ENCODE measurements at places on chromosomes 5 and 9. TPM values are rescaled to one million over a fixed set of nuclear protein-coding genes. Genes with fewer than 3 reads are reported as not detected.

Gene IRX2
- total RNA-seq: under 0.01 TPM

Gene FOXI1
- total RNA-seq: not detected

Gene SHISAL2B
- not detected for total RNA-seq

Gene TTC23L
- under 0.01 TPM for total RNA-seq

Gene NMUR2
- total RNA-seq: not detected

Gene CNTFR
- not detected for total RNA-seq

Gene FCN1
- 10.5 TPM for total RNA-seq

Gene CBY3
- 1.3 TPM for total RNA-seq

Gene PCA3
- total RNA-seq: 0.54 TPM

Gene ROR2
- 0.27 TPM for total RNA-seq

Gene ARL14EPL
- not detected for total RNA-seq

Gene DMGDH
- total RNA-seq: 1.3 TPM

DNA sequence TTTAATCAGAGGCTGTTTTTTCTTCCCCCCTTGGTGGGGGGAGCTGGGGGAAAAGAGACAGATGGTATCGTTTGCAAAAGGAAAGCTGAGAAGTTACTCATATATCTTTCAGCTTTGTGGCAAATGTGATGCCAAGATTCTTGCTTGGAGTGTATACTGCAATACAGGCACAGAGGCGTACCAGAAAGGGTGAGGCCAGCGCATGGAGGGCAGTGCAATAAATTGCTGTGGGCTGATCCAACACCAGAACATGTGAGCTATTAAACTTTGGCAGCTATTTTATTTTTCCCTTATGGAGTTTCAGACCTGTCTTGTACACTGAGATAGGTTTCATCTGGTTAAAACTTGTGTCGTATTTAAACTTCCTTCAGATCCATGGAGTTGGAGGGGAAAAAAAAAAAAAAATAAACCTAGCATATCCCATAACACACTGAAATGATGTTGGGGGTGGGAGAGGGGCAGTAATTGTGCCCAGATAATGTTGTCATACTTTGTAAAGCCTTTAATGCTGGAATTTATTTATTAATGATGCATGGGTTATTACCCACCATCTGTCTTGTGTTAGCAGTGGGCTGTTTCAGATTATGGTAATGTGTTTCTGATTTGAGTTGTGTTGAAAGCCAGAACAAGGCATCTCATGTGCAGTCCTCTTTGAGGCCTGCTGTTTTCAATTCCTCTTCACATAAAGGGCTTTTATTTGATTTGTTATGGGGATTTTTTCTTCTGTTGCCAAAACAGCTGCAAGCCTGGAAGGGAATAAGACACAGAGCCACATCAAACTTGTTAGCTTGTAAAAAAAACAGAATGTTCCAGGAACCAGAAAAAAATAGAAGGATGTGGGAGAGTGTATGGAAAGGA is 891.3 kb downstream of the TLE1 start:
- no peak for DNase-seq

DNA sequence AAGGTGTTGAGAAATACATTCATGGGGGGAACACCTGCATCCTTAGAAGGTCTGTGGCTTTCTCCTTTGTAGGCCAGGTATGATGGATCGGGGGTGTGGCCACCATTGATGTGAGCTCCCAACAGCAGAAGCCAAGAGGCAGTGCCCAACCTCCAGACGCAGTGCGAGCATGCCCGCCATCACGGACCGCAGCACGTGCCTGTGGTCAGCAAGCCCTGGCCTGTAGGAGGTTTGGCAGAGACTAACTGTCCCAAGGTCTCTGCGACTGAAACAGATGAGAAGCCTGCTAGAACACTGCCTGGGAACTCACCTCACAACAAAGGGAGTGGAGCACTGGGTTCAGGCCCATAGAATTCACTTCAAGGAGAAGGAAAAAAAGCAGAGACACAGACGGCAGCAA is 31.9 kb upstream of the ZNF354A start:
- DNase-seq: no peak

DNA sequence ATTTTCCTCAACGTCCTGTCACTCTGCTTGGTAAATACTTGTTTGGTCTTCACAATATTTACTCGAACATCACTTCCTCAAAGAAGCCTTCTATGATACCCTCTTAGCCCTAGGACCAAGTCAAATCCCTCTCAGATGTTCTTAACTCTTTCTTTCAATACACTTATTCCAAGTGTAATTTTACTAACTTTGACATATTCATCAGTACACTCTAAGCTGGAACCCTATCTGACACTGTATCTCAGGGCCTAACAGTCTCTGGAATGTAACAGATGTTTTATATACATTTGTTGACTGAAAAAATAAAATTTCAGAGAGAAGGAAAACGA is 19.6 kb downstream of the SIL1 start:
- no peak for DNase-seq

- DNase-seq: no peak
Measured at GRCh38 chr5:1125030-1125357, 13.1 kb upstream of the SLC12A7 start.

- no peak for DNase-seq
Measured at GRCh38 chr9:88438811-88439210, 50.6 kb downstream of the SPIN1 start.

- DNase-seq: no peak
Measured at GRCh38 chr5:171571663-171572062, 152.2 kb downstream of the FGF18 start.

- no peak for DNase-seq
Measured at GRCh38 chr5:14577079-14577725, 4.4 kb upstream of the OTULINL start.

DNA sequence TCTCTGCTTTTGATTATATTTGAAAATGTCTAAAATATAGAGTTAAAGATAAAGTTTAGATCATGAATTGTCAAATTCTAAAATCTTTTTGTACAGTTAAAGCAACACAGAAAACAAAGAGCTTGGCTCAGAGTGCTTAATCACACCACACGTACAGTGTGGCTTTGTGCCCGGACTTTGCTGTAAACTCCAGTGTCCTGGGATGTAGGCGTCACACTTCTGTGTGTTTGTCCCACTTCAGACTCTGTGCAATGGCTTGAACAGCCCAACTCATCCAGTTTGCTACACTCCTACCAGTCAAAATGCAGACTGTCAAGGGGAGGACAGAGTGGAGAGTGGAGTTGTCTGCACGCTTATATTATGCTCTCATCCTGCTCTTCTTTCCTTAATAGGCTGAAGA is 45.3 kb downstream of the SMARCA2 start:
- DNase-seq: no peak

- peak; percentile 65 for DNase-seq
Measured at GRCh38 chr9:136671646-136672430, 9.1 kb downstream of the EGFL7 start.

DNA sequence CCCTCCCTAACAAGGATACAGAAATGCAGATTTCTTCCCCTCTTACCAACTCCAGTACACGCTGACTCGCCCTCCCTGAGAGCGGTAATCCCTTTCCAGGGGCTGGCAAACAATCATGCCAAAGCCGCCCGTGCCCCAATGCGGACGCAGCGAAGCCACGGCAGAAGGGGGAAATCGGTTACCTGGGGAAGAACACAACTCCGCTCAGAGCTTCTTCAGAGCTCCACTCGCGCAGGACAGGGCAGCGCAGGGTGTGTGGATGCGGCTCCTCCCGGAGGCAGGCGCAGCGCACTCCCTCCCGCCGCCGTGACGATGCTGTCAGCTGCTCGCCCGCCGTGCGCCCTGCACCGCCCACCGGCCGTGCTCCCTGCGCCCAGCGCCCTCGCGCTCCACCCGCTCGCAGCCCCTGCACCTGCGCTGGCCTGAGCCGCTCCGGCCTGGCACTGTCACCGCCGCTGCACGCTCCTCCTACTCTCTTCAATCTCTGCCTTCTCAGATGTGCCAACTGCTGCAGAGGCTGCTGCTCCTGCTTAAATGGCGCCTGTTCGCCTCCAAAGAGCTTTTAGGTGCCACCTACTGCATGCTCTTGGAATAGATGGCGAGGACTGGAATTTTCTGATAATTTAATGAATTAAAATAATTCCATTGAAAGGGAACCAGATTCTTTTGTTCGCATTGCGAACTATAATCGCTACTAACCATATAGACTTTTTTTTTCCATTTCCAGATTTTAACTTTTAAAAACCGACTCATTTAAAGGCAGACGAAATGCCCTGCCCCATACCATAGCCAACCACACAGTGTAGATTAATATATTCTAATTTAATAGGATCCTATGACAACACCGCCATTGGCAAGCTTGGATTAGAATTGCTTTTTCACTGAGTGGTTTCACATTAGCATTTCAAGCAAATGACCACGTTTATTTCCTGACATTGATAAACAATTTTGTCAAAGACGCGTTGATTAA is at the start of gene DIRAS2:
Gene DIRAS2, minus strand, starts transcription at position 255 of the 970 bp plus-strand sequence. CDS start 28,997 bp downstream, outside the sequence.
- DNase-seq: peak; percentile 29

- DNase-seq: no peak
Measured at GRCh38 chr9:36126016-36126730, 10.4 kb upstream of the GLIPR2 start.

DNA sequence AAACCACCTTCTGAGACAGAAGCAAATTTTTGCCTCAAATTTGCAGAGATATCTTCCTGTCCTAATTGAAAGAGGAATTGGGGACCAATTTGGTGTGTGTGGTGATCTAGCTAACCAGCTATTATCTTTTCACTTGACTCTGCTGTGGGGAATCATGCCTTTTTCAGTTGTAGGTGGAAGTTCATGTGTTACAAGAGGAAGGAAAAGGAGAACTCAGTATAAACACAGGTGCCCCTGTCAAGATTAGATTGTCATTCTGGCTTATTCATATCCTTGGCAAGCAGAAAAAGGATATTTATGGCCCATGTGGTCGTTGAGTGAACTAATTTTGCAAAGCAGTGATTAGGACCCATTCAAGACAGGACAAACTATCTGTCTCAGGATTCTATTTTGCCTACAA is 336.8 kb upstream of the SLC30A5 start:
- no peak for DNase-seq

DNA sequence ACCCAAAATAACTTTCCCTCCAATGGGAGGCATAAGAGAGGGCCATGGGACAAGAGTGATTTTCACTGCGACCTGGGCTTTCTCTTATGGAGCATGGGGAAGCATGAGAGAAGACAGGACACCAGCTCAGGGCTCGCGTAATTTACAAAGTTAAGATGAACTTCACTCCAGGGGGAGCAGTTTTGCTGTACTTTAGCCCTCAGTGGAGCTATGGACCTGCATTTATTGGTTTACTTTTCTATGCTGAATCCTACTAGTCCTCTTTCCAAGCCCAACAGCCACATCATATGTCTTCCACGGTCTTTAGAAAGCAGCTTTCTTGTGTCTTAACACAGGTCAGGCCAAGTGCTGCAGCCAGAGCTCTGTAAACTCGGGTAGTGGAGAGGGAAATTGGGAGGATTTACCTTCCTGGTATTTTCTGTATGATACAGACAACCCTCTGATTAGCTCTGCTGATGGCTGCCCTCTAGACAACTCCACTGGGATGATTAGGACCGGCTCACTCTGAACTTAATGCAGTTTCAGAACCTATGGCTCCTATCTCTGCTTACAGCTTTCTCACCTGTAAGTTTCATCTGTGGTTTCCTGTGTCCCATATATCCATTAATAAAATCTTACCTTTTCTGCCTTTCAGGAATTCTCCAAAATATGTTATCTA is 581.0 kb upstream of the RORB start:
- DNase-seq: no peak

GRCh38 chr9:123311250-123311752 is 42.9 kb upstream of the STRBP start:
- no peak for DNase-seq

GRCh38 chr9:90508940-90509339 is 133.7 kb downstream of the DIRAS2 start:
- no peak for DNase-seq

DNA sequence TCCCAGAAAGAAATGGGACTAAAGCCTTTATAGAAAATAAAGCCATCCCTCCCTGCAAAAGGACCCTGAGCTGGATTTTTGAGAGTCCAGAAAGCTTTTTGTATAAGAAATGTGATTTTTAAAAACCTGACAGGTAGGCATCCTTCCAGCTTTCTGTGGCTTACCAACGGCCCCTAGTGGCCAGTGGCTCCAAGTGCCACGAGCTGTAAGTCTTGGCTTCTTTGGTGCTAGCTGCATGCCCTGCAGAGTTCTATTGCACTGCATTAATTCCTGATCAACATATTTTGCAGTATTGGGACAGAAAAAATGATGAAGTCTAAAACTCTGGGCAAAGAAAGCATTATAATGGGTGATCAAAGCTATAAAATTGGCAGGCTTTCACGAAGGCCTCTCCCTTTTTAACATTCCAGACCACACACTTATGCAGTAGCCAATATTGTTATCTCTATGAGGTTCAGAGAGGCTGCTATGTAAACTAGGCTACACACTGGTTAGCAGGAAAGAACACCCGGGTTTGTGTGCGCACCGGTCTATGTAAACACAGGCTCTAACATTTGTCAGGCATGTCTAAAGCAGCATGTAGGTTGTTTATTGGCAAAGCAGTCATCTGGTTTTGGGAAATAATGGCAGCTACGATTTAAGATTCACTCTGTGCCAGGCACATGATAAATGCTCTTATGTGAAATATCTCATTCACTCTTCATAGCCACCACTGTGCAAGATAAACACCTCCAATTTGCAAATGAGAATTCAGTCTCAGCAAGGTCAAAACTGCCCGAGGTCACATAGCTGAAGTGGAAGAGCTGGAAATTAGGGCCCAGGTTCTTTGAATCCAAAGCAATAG is 55.2 kb downstream of the NMUR2 start:
- no peak for DNase-seq

DNA sequence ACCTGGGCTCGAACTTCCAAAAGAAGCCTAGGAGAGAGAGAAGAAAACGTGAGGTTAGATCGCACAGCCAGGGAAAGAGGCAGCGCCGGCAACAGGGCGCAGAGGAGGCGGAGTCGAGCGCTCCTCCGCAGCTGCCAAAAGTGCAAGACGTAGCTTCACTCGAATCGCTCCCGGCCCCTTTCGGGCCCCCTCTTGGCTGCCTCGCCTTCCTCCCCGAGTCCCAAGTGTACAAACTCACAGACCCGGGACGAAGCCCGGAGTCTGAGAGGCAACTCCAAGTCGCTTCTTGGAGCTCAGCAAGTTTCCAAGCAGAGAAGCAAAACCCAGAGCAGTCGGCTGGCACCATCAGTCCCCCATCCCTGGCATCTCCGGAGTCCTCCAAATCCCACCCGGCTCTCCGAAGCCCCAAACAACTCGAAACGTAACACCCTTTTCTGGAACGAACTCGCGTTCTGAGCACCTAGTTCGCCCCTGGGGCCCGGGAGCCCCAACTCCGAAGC is 1.2 kb downstream of the MIER3 start:
- DNase-seq: peak; percentile 51

DNA sequence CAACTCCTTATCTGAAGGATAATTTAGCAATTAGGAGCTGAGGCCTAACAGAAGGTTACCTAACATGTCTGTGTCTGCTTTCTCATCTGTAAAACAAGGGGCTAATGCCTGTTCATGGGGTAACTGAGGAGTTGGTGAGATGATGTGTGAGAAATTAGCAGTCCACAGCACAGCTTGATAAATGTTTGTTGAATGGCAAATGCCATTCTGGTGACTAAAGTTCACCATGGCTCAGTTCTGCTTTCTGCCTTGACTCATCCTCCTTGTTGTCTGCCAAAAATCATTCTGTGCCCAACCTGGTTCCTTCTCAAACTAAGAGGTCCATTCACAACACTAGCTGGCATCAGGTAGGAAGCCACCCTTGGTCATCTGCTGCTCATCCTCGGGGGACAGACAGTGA is 552.0 kb upstream of the KLF4 start:
- DNase-seq: no peak
